Activated CD4-positive, alpha-beta T cell treated with anti-CD3 and anti-CD28 coated beads for 4 hours (primary cell): ENCODE measurements at places on chromosomes 7 and 10.
A peak's percentile ranks its signal among the peaks of the same experiment; 100 is the strongest.

DNA sequence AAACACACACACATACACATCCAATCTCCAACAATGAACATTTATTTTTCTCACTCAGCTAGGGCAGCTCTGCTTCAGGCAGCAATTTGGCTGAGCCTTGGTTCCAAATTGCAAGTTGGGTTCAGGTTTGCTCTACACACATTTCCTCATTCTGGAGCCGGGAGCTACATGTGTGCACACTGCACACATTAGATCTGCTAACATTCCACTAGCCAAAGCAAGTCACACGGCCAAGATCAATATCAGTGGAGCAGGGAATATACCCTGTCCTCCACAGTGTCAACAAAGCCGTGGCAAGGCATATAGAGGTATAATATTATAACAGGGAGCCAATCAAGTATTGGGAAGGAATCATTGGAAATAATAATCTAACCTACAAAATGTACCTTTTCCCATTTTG, 57.5 kb upstream of the PPP1R3C start:
- DNase-seq: no peak

DNA sequence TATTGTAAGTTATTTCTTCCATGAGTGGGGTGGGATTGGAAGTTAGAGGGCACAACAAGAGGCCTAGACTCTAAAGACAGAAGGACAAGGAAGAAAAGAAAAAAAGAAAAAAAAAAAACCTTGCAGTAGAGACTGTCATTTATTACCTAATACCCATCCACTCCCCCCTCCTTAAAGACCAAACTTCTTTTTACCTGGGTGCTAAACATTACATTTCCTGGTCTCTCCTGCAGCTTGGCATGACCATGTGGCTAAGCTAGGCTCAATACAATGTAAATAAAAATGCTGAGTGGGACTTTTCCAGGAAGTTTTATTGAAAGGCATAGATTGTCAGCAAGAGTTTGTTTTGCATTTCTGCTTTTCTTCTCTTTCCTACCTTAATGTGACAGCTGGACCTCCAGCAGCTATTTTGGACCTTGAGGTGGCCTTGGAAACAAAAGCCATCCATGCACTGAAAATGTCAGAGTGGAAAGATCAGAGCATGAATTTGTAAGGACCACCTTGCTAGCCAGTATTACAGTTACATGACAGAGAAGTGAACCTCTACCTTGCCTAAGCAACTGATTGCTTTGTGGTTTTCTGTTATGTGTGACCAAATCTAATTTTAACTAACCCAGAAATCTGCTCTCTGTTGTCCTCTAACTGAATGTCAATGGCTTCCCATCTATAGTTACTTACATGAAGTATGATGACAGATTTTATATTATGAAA, 81.3 kb upstream of the SFMBT2 start:
- DNase-seq: no peak

DNA sequence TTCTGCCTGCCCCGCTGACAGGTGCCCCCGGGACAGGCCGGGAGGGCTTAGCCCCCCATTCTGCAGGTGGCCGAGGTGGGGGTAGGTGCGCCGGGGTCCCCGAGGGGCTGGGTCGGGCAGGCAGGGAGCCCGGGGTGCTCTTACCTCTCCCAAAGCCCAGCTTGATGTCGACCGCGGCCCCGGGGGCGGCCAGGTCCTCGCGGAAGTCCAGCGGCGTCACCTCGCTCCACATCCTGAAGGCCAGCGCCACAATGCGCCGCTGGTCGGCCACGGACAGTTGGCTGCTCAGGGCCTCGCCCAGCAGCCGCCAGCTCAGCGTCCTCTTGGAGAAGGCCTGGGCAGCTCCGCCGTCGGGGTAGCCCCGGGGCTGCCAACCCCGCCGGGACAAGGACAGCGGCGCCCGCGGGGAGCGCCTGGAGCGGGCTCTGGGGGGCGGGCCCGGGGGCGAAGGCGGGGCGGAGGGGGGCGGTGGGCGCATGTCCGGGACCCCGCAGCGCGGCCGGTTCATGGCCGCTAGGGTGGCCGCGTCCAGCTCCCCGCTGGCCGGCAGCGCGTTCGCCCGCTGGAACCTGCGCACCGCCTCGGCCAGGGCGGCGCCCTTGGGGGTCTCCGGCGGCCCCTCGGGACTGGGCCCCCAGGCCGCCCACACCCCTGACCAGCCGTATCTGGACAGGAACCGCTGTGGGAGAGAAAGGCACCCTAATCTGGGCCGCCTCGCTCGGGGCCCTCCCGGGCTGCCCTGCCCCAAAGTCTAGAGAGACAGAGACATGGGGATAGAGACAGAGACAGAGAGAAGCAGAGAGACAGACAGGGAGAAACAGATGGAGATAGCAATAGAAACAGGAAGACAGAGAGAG, 1.7 kb downstream of the MMP21 start:
- no peak for DNase-seq

GRCh38 chr7:2116989-2117591, 115.7 kb downstream of the MAD1L1 start:
- DNase-seq: no peak

GRCh38 chr10:26407406-26407969, 30.7 kb upstream of the APBB1IP start:
- DNase-seq: no peak

DNA sequence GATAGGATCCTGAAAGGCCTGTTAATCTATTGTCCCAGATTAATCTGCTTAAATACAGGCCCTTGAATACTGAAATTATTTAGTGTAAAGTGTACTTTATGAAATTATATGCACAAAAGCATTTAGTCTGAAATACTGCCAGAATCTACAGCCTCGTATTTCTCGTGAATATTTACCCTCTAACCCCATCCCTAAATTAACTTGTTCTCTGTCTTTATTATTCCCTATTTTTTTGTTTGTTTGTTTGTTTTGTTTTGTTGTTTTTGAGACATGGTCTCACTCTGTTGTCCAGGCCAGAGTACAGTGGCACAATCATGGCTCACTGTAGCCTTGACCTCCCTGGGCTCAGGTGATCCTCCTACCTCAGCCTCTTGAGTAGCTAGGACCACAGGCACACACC, 2.7 kb upstream of the CPED1 start:
- no peak for DNase-seq

DNA sequence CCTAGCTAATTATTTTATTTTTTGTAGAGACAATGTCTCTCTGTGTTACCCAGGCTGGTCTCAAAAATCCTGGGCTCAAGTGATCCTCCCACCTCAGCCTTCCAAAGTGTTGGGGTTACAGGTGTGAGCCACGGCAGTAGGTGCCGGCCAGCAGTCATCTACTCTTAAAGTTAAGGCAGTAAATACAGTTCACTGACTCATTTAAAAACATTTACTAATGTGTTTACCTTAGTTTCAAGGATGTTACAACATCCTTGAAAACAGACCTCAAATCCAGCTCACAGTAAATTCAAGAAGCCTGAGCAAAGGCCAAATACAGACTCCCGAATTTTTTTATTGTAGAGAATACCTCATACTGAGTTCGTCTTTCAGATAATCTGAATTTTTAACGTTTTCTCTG, 29.6 kb upstream of the ABCB4 start:
- DNase-seq: no peak

GRCh38 chr10:107880185-107880584, 715.7 kb upstream of the SORCS1 start:
- no peak for DNase-seq

DNA sequence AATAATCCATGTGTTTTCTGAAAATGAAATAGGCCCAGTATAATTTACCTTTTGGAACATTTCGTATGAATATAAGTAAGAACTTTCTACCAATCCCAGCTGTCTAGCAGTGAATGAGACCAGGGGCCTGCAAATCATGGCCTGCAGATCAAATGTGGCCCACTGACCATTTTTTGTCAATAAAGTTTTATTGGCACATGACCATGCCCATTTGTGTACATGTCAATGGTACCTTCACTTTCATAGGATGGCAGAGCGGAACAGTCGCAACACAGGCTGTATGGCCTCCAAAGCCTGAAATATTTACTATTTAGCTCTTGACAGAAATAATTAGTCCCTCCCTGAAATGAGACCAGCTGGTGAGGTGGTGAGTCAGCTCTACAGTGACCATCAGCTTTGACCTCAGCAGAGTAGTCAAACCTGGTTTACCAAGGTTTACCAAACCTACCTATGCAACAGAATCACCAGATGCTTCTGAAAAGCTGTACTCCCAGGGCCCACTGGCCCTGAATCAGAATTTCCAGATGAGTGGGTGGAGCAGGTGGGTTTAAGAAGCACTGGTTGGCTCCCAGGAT, 13.8 kb upstream of the C10orf90 start:
- no peak for DNase-seq

DNA sequence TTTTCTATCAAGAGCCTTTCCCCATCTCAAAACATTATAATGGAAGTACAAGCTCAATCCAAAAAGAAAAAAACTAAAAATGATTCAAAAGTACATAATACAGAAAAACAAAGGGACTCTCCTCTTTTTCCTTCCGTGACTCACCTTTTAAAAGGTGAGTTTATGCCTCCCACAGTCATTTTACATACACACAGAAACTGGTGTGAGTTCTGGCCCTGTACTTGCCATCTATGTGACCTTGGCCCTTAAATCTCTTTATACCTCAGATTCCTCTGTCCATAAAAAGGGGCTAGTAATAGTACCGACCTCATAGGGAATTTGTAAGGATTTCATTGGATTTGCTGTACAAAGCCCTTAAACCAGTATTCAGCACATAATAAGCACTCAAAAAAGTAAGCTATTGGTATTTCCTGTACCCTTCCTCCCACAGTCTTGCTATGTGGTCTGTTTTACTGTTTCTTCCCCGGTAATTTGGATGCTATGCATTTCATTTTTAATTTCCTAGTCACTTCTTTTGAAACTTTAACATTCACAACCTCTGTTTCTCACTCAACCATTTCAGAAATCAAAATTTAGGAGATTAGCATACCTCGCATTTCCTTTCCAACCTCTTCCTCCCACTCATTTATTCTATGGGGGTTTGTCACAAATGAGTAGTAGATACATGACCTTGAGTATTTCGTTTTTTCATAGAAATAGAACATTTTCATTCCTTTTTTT, 39.0 kb downstream of the STK17A start:
- DNase-seq: no peak

DNA sequence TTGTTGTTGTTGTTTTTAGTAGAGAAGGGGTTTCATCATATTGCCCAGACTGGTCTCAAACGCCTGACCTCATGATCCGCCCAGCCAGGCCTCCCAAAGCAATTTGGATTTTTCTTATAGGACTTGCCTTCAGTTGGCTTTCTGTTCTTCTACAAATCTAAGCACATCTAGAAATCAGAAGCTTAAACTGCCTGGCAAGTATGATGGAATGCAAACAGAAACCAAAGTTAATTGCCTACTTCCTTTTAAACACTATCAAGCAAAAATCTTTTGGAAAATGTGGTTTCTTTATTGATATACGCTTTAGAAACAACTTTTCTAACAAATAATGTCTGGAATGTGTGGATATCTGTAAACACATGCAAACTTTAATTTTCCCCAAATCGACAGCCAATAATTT, 64.9 kb downstream of the USP6NL start:
- DNase-seq: no peak

GRCh38 chr7:158695726-158696452, 8.7 kb downstream of the NCAPG2 start:
- peak; percentile 54 for DNase-seq

DNA sequence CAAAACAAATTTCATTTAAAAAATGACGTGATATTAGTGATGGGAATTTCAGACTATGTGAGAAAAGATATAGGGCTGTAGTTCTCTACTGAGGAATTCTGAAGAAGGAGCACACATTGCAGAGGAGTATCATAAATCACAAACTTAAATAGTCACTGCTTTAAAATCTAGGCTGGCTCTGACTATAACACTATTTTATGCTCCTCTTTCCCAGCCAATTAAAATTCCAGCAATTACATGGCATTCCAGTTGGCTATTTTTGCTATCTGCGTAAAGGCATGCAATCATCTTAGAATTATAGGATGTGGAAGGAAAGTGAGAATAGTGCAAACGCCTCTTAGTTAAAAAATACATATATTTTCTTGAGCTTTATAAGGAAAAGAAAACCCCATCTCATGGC, 123.1 kb downstream of the GNAI1 start:
- DNase-seq: no peak

DNA sequence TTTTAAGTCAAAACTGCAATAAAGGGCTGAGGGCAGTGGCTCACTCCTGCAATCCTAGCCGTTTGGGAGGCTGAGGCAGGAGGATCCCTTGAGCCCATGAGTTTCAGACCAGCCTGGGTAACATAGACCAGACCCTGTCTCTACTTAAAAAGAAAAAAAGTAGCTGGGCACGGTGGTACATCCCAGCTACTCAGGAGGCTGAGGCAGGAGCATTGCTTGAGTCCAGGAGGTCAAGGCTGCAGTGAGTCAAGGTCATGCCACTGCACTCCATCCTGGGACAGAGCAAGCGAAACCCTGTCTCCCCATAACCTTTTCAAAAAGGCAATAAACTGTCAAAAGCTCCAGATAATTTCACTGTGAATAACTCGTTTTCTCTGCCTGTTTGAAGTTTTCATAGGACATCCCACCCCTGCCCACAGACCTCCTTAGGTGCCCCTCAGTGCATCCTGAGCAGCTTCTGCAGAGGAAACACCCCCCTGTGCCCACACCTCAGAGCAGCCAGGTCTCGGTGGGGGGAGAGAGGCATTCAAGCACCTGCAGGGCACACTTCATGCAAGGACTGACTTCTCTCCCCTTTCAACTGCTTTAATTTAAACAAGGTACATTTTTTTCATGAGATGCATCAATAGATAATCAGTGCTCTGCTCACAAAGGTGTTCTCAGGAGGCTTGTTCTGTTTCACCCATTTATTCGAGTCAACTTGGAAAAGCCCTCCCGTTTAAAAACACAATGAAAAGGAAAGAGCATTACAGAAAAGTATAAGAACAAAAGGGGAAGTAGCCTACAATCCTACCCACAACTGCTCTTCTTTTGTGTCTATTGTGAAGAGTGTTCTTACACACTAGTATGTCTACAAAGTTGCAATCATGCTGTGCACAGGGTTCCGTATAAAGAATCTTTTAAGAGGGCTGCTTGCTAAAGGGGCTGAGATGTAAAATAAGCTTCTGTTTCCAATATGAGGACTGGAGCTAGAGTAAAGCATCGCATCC, 104.9 kb downstream of the KMT2E start:
- no peak for DNase-seq

- DNase-seq: no peak
These were observed 302.2 kb downstream of the CSTF2T start for GRCh38 chr10:51397244-51397643.

- DNase-seq: no peak
These were observed 4.7 kb downstream of the CPA1 start for GRCh38 chr7:130384841-130385599.

- DNase-seq: no peak
These were observed 25.1 kb upstream of the LIMK1 start for GRCh38 chr7:74058486-74058885.
